ENCODE measurements at places on chromosomes 2 and 18. TPM values are rescaled to one million over a fixed set of nuclear protein-coding genes. Genes with fewer than 3 reads are reported as not detected.

Gene ALPG
- total RNA-seq: not detected

Gene CCDC102B
- 17.2 TPM for total RNA-seq

Gene SPR
- total RNA-seq: 14.3 TPM

Gene POTEF
- 0.12 TPM for total RNA-seq

Gene ANKRD29
- 9.1 TPM for total RNA-seq

Gene PDE11A
- total RNA-seq: under 0.01 TPM

Gene C1GALT1C1L
- 0.97 TPM for total RNA-seq

Gene HTR2B
- total RNA-seq: 0.61 TPM

Gene OXER1
- total RNA-seq: 0.32 TPM

Gene KIF3C
- 13.0 TPM for total RNA-seq

Gene MMADHC
- total RNA-seq: 117 TPM

Gene FARP2
- total RNA-seq: 70.1 TPM

Gene EMX1
- not detected for total RNA-seq

Gene CTNNA2
- total RNA-seq: under 0.01 TPM

Gene MYOM1
- total RNA-seq: 0.36 TPM
